ENCODE measurements at places on chromosomes 5 and 9.

GRCh38 chr5:59149271-59149670, 566.4 kb downstream of the RAB3C start:
- no peak for DNase-seq

- DNase-seq = no peak
Measured at GRCh38 chr5:21774801-21775200, 1078.3 kb downstream of the CDH12 start.

GRCh38 chr9:133107961-133108793, 12.9 kb downstream of the RALGDS start:
- DNase-seq = no peak

DNA sequence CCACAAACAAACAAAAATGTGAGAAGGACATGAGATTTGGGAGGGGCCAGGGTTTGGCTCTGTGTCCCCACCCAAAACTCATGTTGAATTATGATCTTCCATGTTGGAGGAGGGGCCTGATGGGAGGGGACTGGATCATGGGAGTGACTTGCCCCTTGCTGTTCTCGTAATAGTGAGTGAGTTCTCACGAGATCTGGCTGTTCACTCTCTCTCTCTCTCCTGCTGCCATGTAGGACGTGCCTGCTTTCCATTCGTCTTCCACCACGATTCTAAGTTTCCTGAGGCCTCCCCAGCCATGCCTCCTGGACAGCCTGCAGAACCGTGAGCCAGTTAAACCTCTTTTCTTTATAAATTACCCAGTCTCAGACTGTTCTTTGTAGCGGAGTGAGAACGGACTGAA, 118.7 kb downstream of the RXRA start:
- DNase-seq = no peak

DNA sequence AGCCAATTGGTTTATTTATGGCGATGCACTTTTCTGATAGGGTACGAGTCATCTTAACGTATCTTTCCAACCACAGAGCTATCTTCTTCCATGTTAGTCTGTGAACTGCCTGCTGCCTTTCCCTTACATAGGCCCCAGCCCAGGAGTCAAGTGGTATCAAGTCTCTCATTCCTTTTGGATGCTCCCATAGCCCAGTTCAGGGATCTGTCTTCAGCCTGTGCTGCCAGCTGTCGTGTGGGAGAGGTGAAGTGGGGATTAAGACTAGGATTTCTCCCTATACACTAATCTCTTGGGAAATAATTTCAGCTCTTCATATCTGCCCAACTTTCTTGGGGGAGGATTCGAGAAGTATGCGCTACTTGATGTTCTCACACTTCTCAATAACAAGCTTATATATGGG, 475.7 kb downstream of the EBF1 start:
- DNase-seq = no peak

- no peak for DNase-seq
Measured at GRCh38 chr9:85262333-85262732, 479.4 kb downstream of the AGTPBP1 start.

GRCh38 chr9:81969971-81970370, 18.6 kb upstream of the SPATA31D1 start:
- no peak for DNase-seq

- no peak for DNase-seq
Measured at GRCh38 chr9:25964239-25964638, 286.0 kb upstream of the TUSC1 start.

DNA sequence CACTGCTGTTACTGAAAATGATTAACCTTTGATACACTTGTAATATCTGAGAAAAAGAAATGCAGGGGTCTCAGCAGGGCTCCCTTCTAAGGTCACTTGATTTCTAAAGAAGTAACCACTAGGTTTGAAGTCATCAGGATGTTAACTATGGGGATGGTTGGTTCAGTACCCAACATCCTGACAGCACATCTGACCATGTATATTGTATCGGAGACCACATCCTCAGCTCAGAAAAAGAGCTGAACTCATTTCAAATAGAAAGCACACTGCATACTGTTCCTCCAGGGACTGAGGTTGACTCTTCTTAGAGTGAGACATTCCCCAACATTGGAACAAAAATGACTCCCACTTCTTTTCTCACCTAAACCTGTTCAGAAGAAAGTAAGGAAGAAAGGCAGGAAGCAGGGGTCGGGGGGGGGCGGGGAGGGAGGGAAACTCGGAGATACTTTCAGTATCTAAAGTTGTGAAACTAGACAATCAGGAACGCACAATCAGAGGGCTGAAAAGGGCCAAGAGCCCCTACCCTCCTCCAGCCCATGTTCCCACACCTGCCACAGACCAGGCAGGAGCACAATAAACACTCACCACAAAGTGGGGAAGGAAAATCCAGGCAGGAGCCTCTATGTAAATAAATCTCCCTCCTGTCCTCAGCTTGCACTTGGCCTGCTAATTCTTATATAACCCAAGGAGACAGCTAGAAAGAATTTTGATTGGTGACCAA, 730 bp upstream of the GZMA start:
- DNase-seq = no peak

DNA sequence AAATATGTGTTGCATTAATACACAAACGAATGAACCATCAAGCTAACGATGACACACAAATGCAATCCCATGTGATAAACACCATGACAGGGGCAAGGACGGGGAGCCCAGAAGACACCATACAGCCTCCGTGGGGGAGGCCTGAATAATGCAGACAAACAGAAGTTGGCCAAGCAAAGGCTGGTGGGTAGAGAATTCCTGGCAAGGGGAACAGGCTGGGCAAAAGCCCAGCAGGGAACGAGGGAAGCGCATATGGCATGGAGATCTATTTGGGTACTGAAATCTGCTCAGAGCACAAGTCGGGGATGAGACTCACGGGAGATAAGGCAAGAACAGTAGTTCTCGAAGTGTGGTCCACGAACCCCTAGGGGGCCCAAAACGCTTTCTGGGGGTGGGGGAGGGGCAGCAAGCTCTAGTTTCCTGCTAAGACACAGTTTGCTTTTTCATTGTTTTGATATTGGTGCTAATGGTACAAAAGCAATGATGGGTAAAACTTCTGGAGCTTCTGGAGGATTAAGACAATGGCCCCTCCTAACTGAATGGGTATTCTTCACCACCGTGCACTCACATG, 42.9 kb upstream of the FBXW11 start:
- no peak for DNase-seq

- no peak for DNase-seq
Measured at GRCh38 chr5:75368391-75368790, 31.4 kb downstream of the HMGCR start.

DNA sequence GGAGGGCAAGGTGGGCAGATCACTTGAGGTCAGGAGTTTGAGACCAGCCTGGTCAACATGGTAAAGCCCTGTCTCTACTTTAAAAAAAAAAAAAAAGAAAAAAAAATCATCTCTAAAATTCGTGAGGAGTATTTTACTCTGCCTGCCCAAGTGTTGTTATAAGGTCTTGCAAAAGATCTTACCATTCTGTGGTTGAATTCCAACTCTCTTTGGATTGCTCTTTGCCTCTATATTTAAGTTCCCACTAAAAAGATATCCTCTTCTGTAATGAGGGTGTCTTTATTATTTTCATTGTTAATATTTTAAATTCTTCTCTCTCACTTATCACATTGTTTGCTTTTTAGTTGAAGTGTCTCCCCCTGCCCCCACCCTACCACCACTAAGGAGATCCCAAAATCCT, 33.4 kb downstream of the CREBRF start:
- no peak for DNase-seq

- DNase-seq = no peak
Measured at GRCh38 chr5:82257729-82258128, 20.4 kb downstream of the RPS23 start.

DNA sequence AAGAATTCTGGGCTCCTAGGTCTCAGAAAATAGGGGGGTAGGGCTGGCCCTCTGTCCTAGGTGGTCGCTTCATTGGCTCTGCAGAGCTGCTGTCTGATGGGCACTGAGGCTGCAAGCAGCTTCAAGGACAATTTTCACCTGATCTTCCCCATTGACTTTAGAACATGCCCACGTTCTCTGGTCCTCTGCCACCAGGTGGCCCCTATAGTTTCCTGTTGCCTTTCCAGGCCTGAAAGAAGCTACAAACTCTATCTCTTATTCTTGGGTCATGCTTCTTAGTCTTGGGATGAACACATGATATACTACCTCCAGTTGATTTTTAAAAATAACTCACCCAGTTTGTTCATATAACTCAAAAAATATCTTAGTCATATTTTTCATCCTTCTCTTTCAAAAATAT, 26.3 kb downstream of the SPZ1 start:
- peak; percentile 62 for DNase-seq

- no peak for DNase-seq
Measured at GRCh38 chr9:18398038-18398437, 75.9 kb upstream of the ADAMTSL1 start.
